ENCODE measurements at places on chromosomes 16 and 17.

- no peak for DNase-seq
Observed at GRCh38 chr17:72869630-72870029, 222.9 kb downstream of the SLC39A11 start.

DNA sequence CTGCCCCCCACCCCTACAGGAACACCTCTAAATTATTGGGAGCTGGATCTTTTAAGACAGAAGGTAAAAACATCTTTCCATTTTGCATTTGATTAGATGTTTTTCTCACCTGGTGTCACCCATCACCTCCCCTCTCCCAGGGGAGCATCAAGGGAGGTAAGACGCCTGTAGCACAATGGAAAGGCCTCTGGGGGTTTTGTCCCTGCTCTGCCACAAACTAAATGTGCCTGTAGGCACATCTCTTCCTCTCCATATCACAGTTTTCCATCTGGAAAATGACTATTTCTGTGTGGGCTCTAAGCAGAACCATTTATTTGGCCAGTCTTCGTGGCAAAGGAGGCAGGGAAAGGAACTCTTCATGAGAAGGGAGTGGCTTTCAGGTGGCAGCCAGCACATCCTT, 76.6 kb downstream of the GNAO1 start:
- no peak for DNase-seq

GRCh38 chr17:6259899-6260298, 175.0 kb downstream of the AIPL1 start:
- DNase-seq = no peak

GRCh38 chr17:34377078-34377823, 14.2 kb upstream of the CCL1 start:
- DNase-seq = peak; percentile 80

- peak; percentile 37 for DNase-seq
Observed at GRCh38 chr17:51298508-51299371, 38.4 kb downstream of the UTP18 start.

DNA sequence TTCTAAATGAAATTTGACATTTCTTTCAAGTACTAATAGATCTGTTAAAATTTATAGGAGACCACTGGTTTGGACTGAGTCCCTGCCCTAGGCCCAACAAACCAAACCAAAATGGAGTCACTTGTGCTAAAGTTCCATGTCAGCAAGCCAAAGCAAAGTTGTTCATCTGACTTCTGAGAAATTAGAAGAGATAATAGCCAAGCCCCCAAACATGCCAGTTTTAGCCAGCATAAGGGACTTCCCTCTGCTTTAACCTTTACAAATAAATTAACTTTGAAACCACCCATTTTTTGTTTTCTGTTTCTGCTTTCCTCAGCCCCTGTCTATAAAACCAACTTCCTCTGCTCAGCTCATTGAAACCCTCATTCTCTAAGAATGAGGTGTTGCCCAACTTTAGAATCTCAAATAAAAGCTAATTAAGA, 18.9 kb downstream of the CDR2 start:
- peak; percentile 79 for DNase-seq

- peak; percentile 76 for DNase-seq
Observed at GRCh38 chr17:58513965-58514769, at the start of gene MTMR4. Gene MTMR4, minus strand, starts transcription at chr17:58514638. Its CDS starts 231 bp downstream, at chr17:58514407.

- DNase-seq = no peak
Observed at GRCh38 chr17:36931697-36932382, 5.4 kb upstream of the LHX1 start.

DNA sequence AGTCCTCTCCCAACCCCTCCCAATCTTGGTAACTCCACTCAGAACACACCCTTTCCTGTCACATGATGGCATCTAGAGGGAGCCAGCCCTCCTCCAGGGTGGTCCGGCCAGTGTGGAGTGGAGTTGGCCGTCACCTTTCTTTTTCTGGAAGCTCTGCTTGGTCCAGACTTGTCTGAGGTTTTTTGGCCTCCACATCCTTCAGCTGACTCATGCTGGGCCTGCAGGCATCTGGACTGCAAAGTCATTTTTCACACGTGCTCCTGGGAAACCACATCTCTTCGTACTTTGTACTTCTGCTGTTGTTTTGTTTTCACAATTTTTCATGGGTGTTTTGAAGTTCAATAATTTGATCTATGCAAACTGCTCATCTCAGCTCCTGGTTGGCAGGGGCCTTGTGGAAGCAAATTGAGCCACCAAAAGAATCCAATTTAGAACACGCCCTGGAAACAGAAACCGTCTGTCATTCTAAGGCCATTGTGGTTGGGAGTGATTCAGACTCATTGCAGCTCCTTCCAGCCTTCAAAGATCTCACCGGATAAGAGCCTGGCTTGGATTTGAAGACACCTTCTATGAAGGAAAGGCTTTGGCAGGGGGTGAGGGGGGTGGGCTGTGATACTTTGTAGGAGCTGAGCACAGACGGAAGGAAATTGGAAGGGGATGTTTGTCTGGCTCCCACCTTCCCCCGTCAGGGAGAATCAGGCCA, 42.4 kb upstream of the NF1 start:
- DNase-seq = peak; percentile 73

DNA sequence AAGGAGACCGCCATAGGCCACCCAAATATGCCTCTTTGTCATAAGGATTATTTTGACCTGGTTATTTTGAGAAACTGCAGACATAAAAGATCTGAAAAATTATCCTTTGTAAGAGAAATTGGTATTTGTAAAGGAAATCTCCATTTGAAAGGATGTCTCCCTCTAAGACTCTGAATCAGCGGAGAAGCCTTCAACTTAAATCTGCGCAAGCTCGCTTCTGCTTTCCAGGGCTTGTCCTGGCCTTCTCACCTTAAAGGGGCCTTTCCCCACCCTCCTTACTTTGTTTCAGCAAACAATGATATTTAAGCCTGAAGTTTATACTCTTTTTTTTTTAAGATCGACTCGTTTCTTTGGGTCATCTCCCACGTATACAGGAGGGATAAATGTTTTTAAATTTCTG, 34.5 kb downstream of the HSBP1 start:
- peak; percentile 13 for DNase-seq

DNA sequence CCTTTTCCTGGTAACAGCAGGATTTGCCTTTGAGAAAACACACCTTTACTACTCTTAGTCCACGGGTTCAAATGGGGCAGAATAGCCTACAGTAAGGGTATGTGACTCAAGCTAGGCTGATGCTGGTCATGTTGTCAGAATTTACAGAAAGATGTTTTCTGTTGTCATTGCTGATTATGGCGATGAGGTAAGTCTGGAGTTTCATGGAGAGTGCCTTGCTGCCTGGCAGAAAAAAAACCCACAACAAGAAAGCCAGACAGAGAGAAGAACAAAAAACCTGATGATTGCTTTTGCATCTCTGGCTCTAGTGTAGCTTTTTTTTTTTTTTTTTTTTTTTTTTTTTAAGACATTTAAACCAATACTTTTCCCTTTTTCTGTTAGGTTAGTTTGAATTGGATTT, 47.9 kb downstream of the SLC6A4 start:
- peak; percentile 9 for DNase-seq

DNA sequence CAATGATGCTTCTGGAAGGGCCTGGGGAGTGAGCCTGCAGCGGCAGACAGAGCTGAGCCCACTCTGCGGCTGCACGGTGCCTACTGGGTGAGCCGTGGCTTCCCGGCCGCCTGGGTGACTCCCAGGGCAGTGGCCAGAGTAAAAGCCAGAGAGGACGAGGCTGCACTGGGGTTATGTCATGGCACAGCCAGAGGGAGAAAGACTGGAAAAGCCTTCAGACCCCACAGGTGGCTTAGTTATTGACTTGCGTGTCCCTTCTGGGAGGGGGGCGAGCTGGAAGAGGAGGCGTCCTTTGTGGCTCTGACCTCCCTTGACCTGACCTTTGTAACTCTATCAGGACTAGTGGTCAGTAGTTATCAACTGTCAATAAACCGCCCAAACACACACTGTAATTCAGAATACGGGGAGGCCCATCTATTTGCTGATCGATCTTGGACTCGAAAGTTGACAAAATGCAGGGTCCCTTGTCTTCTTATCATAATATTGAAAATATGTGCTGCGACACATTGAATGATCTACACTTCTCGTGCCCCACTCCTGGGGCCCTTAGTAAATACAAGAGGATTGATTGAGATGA, 385.9 kb upstream of the ZFHX3 start:
- no peak for DNase-seq

DNA sequence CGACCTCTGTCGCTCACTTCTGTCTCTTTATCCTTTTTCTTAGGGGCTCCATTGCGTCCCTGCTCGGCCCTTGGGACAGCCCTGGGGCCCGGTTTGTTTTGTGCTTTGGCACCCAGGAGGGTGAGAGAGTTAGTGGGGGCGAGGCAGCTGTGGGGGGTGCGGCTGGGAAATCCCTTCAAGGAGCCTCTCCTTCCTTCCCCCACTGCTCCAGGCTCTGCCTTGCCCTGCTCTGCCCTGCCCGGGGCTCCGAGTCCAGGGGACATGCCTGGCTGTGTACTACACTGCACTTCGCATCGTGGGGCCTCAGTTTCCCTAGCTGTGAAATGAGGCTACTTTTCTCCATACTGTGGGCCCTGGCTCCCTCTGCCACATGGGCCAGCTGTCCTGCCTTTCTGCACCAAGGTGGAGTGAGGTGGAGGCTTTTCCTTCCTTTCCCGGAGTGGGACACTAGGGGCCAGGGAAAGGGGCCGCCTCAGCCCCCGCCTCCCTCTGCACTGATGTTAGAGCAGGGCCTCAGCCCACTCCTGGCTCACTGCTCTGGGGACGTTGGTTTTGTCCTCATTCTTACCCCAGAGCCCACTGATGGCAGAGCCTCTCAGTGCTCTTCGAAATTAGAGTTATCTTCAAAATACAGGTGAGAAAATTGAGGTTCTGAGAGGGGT, 980 bp downstream of the LLGL1 start:
- DNase-seq = peak; percentile 21

DNA sequence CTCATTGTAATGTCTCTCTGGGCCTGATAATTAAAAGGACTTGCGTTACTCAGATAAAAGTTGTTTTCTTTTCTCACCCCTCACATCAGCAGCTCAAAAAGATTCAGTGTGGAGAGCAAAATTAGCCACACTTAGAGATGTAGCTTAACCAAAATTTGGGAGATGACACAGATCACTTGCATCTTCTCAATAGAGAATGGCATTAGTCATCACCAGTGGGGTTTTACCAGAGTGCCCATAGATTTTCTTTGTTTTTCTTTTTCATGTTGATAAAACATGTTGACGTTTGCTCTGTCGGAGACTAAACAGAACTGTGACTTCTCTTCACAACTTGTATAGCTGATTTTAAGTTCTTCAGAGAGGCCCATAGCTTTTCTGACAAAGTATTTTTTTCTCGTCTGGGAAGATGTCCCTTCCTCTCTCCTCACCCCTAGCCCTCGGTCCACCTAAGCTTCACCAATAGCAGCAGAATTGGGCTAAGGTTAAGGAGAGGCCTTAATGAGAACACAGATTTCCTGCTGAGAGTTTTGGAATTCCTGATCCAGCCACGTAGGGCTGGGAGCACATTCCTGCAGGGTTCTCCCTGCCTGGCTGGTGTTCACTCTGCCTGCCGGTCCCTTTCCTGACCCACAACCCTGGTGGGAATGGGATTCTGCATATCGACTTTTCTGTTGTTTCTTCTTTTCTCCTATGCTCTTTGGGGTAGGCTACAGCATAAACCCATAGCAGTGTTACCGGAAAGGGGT, 92.6 kb downstream of the CACNG3 start:
- no peak for DNase-seq

DNA sequence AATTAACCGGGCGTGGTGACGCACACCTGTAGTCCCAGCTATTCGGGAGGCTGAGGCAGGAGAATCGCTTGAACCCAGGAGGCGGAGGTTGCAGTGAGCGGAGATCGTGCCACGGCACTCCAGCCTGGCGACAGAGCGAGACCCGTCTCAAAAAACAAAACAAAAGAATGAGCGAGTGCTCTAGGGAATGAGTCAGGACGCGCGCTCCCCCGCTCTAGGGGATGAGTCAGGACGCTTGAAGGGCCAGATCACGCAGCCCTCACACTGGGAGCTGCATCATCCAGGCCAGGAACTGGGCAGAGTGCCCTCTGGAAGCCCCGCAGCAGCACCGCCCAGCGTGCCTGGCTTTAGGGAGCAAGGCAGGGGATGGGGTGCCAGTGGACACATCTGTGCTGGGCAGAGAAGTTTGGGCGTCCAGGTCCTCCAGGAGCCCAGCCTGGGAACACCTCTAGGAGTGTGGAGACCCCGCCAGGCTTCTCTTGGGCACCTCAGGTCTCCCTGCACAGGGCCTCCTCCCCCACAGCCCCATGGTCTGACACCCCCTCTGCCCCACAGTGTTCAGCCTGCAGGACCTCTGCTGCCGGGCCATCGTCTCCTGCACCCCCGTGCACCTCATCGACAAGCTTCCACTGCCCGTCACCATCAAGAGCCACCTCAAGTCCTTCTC, 3.9 kb upstream of the WFIKKN1 start:
- peak; percentile 27 for DNase-seq

- no peak for DNase-seq
Observed at GRCh38 chr16:67114793-67115192, 5.1 kb downstream of the PHAF1 start.

GRCh38 chr17:78124081-78124835, 4.3 kb downstream of the TMC6 start:
- DNase-seq = peak; percentile 70

- no peak for DNase-seq
Observed at GRCh38 chr16:3578610-3579551, 1.7 kb upstream of the NLRC3 start.

DNA sequence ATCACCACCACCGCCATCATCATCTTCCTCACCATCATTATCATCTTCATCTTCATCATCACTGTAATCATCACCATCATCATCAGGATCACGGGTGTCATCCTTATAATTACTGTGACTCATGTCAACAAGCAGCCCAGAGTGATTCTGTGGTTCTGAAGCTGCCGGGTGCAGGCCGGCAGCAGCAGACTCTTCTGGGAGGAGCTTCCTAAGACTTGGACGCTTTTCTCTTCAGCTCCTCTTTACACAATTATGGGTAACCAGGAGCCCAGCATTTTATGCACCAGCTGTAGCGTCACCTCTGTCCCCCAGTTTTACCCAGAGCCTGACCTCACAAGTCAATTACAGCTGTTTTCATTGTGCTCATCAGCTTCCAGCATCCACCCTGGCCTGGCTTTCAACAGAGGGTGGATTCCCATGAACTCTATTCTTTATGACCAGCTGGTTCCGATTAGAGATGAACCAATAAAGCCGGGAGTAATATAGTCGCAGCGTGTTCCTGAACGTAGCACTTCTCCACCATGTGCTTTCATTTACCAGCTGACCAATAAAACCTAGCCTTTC, 275.8 kb downstream of the FOXL1 start:
- DNase-seq = no peak
